ENCODE measurements at places on chromosomes 5 and 9.
A peak's percentile ranks its signal among the peaks of the same experiment; 100 is the strongest.

DNA sequence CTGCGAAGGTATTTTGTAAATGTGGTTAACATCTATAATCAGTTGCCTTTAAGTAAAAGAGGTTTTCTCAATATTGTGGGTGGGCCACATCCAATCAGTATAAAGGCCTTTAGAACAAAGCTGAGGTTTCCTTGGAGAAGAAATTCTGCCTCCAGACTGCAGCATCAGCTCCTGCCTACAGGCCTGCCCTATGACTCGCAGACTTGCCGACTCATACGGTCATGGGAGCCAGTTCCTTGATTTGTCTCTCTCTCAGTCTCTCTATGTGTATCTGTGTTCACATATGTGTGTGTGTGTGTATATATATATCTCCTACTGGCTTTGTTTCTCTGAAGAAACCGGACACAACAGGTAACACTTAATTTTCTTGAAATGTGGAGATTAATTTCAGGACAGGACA, 45.3 kb downstream of the SLC36A1 start:
- DNase-seq: no peak

DNA sequence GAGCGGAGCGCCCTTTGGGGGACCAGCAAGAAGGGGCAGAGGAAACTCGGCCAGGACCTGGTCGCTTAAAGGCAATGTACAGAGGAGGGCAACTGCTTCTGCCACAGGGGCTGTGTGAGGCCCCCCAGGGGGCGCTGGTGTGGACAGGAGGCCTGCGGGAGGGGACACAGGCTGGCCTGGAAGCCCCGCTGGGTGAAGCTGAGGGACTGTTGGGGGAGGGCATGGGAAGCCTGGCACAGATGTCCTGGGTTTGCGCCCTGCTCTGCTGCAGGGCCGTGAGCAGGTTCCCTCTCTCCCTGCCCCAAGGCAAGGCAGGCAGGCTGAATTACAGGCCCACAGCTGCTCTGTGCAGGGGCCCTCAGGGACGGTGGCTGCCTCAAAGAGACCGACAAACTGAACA, 5.4 kb downstream of the MED22 start:
- DNase-seq: no peak

DNA sequence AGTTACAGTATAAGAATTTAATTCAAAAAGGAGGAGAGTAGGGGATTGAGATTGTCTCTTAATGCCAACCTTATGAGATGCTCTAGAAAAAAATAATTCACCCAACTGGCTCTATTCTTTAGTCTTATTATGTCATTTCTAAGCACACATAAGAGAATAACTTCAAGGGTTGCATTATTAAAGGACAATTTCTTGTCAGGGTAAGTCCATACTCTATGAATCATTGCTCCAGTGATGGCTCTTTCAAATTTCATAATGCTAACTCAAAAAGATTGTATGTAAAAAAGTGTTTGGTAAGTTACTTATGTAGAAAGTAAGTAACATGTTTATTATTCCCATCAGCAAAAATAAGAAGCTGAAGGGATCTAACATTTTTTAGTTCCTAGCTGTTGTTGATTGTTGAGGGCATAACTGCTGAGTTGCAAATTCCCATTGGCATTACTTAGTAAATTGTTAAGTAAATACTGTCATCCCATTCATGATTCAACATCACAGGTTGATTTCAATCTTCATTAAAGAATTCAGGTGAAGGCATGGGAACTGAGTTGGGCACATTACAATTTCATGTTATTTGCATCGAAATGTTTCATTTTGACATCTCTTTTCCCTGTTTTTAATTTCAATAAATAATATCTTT, 28.6 kb downstream of the ALDH1A1 start:
- DNase-seq: no peak

- no peak for DNase-seq
Observed at GRCh38 chr5:141826674-141827073, 51.5 kb downstream of the PCDH1 start.

GRCh38 chr9:129761901-129762369, 9.1 kb upstream of the PTGES start:
- DNase-seq: no peak

DNA sequence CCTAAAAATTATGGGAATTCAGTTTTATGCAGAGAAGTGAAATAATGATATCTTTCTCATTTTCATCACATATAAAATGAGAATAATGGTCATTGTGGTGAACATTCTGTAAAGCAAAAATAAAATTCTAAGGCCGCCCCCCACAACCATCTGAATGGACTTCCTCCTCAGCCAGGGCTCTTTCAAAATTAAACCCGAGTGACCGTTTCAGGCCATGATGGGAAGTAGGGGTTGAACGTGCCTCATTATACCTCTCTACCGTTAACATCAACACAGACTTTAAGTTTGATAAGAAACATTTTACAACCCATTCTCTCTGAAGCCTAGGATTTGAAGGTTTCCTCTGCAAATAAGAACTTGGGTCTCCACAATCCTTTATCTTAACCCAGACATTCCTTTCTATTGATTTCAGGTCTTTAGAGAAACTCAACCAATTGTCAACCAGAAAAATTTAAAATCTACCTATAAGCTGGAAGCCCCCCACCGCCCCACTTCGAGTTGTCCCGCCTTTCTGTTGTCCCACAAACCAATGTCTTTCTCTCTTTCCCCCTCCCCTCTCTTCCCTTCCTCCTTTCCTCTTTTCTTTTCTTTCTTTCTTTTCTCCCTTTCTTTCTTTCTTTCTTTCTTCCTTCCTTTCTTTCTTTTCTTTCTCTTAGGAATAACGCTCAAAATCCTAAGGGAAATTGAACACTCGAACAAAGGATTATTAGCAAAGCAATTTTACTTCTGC, 1.7 kb upstream of the TMCO6 start:
- DNase-seq: no peak

GRCh38 chr9:79522793-79523192, 49.0 kb upstream of the TLE4 start:
- no peak for DNase-seq

GRCh38 chr5:24623031-24623430, 21.7 kb downstream of the CDH10 start:
- DNase-seq: peak; percentile 30

- DNase-seq: no peak
Observed at GRCh38 chr5:105680858-105681475, 1989.8 kb downstream of the EFNA5 start.

DNA sequence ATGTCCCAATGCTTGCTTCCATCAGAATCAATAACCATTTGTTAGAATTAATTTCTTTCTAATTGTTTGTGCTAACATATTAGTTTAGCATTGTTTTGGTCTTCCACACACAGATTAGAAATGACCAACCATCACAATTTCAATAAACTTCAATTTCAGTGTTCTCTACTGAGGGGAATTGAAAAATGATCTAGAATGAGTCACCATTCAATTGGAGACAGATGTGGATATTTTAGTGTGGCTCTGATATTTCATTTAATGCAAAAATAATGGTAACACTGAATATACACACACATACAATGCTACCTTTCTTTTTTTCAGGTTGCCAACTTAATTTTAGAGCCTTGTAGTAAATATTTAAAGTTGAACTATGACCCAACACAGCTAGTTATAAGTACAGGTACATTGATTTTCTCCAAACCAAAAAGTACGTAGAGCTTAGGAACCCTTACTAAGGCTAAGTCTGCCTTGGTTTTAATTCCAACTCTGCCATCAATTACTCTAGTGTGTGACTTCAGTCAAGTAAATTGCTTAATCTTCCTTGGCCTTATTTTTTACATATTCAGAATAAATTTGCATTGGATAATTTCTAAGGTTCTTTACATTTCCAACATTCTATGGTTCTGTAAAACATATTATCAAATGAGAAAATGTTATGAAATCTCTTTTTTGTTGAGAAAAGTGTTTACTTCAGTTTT, 143.9 kb downstream of the DMRTA1 start:
- DNase-seq: no peak

- DNase-seq: no peak
Observed at GRCh38 chr5:157269165-157269671, 3.3 kb downstream of the CYFIP2 start.

DNA sequence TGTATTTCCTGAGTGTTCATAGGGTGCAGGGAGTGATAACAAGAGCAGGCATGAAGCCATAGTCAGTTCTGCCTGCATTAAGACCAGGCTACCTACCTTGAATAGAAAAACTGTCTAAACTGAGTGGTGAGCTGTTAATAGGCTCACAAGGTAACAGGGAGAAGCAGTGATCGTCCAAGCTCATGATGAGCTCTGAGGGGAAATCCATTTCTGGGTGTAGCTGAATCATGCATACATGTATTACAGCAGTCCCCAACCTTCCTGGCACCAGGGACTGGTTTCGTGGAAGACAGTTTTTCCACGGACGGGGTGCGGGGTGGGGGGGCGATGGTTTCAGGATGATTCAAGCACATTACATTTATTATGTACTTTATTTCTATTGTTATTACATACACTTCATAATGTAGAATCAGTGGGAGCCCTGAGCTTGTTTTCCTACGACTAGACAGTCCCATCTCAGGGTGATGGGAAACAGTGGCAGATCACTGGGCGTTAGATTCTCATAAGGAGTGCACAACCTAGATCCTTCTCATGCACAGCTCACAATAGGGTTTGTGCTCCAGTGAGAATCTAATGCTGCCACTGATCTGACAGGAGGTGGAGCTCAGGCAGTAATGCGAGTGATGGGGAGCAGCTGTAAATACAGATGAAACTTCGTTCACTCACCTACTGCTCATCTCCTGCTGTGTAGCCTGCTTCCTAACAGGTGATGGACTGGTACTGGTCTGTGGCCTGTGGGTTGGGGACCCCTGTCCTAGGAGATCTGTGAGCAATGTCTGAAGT, 100.0 kb upstream of the IL6ST start:
- DNase-seq: no peak

DNA sequence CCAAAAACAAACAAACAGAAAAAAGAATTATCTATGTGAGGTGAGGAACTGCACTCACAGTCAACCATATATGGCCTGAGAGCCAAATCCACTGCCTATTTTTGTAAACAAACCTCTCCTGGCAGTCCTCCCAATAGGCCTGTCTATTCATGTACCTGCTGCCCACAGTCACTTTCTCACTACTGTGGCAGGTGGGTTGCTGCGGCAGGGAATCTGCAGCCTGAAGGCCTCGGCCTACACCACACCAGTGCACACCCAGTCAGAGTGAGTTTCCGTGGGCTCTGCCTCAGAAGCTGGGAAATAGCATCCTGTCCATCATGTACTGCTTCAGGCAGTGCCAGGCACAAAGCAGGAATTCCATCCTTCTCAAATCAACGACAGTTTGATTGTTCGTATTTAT, 82.3 kb downstream of the SPTLC1 start:
- no peak for DNase-seq

DNA sequence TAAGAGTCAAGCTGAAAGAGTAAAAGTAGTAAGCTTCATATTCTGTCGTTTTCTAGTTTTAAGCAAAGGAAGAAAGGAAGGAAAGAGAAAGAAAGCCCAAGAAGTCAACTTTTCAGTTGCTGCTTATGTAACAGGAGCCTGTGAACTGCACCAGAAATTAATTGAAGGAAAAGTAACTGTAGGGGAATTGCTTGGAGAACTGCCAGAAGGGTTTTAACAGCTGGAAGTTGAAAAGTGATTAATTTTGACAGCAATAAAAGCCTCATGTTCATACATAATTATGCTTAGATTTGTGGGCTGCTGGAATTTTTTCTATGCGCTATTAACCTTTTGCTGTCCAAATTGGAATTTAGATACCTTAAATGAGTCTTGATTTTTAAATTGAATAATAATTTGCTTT, 255.7 kb downstream of the ENC1 start:
- peak; percentile 84 for DNase-seq

GRCh38 chr5:35771300-35771699, 85.4 kb upstream of the IL7R start:
- DNase-seq: no peak

DNA sequence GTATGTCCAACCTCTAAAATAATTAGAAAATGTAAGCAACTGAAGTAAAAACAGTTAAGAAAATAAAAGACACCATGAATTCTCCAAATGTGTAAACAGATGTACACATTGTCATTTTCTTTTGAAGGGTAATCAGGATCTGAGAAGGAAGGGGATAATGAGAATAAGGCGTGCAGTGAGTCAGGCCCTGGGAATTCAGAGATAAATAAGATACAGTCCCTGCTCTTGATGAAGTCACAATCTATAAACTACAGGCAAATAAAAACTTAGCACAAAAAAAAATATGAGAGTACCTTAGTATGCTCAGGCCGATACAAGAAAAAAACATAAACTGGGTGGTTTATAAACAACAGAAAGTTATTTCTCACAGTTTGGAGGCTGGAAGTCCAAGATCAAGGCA, 315.3 kb downstream of the DNAH5 start:
- no peak for DNase-seq

DNA sequence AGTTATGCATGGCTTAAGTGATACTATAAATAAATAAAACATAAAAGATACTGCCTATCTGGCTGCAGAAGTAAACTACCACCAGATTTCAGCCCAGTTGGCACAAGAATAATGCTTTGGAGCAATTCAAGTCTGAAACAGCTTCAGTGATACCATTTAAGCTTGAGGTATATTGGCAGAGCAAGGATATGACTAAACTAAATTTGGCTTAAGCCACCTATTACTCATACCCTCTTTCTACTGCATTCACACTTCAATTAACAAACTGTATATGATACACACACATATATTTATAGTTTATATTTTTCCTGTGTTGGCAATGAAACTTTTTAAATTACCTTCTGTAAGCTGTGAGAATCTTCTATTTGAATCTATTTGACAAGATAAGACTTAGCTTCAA, 431.9 kb downstream of the ANXA1 start:
- no peak for DNase-seq

- DNase-seq: no peak
Observed at GRCh38 chr5:76565009-76565408, 58.2 kb downstream of the F2RL2 start.

- DNase-seq: no peak
Observed at GRCh38 chr9:137296670-137297664, 5.1 kb downstream of the NRARP start.

DNA sequence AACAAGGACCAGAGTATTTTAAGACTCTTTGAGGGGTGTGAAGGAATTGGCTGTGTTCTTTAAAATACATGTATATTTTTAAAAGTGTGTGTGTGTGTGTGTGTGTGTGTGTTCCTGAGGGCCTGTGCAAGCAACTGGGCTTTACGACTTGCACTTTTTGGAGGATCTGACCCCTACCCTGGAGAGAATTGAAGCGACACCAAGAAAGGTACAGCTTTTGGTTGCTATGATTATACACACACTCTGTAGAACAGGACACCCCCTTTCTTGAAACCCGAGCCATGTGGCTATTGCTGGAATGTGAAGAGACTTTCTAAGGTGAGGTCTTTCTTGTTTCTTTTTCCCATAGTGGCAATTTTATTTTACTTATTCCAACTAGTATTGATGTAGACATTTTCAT, 988 bp downstream of the SHISAL2B start:
- DNase-seq: no peak

- no peak for DNase-seq
Observed at GRCh38 chr9:134032456-134033222, 7.4 kb downstream of the BRD3OS start.

- no peak for DNase-seq
Observed at GRCh38 chr9:89591274-89592212, 13.3 kb upstream of the GADD45G start.

- no peak for DNase-seq
Observed at GRCh38 chr5:142295960-142296860, 28.6 kb downstream of the SPRY4 start.

- DNase-seq: no peak
Observed at GRCh38 chr5:10077791-10078545, 171.7 kb downstream of the ATPSCKMT start.

Measured in brain (organoid and tissue), 16 donors.